ENCODE measurements at places on chromosomes 7 and 10.

GRCh38 chr10:47440207-47440606 is 43.7 kb downstream of the ANXA8 start:
- no peak for DNase-seq

DNA sequence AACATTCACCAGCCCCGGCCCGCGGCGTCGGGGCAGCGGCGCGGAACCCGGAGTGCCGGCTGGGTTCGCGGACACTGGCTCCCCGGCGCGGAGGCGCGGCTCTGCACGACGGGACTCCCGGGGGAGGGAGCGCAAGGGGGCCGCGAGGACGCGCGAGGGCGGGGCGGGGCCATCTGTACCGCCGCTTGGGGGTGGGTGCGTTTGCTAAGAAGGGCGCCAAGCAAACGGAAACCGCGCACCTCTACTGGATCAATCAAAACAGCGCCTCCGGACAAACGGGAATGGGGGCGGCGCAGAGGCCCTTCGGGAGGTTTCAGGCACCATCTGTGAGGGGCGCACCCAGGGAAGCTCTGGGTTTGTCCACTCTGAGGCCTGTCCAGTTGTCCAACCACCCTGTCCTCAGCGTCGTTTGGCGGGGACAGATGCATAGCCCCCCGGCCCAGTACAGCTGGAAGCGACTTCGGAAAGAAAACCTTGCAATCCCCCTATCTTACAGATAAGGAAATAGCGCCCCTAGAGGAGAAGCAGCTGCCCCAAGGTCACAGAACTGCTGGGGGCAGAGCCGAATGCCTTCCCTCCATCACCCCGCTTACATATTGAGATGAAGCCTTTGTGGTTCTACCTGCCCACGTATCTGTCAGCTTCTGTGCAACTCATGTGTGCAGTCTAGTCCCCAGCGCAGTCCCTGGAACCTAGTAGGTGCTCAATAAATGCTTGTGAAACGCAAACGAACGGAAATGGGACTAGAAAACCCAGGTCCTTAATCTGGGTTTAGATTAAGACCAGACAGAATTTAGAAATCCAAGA is 10.7 kb upstream of the SLIT1 start:
- DNase-seq = peak; percentile 67

DNA sequence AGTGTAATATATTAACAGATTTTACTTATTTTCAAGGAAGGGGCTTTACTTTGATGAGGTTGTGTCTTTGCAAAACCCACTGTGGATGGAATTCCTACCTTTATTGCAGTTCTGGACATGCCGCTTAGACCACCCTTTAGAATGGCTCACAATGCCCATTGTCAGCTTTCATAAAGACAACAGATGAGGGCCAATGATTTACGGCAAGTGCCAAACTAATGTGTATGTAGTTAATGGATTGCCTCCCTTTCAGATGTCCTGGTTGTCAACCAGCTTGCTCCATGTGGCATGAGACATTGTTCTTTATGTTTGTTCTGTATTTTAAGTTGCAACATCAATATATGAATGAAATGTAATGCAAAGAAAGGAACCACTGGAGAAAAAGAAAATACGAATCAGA is 35.0 kb upstream of the ELMO1 start:
- DNase-seq = no peak

GRCh38 chr7:27071622-27072390 is 24.0 kb downstream of the HOXA1 start:
- DNase-seq = peak; percentile 42
